ENCODE measurements at places on chromosomes 7 and 10. TPM values are rescaled to one million over a fixed set of nuclear protein-coding genes. Genes with fewer than 3 reads are reported as not detected.

- DNase-seq, result no peak
Measured at GRCh38 chr10:69413221-69413865, 3.4 kb downstream of the TACR2 start.

DNA sequence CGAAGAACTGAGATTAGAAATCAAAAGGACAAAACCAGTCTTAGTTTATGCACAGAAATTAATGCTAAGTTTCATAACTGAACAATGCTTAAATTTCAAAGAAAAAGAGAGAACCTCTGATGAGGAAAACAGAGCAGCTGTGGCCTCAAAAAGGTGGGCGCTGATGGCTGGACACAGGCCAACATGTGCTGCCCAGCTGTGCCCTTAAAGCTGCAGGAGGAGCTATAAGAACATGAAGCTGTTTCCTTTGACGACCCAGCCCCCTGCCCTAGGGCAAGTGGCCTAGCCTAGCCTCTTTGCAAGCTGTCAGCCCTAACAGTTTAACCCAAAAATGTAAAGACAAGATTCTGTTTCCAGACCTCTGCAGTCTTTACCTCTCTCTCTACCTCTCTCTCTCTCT, 107.7 kb downstream of the GRID1 start:
- DNase-seq, result no peak

- DNase-seq, result no peak
Measured at GRCh38 chr10:124494046-124494807, 32.6 kb downstream of the LHPP start.

GRCh38 chr7:104973909-104974415, 40.0 kb upstream of the KMT2E start:
- no peak for DNase-seq

- no peak for DNase-seq
Measured at GRCh38 chr10:132815168-132815857, 29.4 kb upstream of the NKX6-2 start.

DNA sequence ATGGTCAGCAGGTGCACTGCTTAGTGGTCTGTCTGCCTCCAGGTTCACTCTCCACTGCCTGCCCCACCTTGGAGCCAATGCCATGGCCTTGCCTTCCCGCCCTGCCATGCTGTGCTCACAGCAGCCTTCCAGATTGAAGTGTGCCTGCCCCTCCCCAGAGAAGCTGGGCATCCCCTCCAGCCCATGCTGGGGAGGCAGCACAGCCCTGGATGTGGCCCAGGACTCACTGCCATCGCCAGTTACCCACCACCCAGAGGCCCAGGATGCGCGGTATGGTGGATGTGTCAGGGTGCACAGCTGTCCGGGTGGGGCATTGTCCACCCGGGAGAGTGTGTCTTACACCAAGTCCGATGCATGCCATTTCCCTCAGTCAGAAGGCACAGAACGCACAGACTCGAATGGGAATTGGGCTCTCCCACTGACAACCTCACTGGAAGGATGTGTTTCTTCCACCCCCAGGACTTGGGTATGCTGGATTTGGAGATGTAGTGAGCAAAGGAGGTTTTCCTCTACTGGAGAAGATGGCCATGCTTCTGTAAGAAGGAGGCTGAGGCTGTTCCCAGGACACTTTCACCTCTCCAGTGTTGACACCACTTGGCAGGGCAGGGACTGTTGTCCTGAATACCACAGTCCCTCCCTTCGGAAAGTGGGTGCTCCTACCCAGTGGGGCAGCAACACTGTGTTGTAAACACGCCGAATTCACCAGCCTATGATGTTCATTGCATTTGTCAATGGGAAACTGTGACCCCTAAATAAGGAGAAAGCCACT, 122.0 kb downstream of the ADARB2 start:
- DNase-seq, result no peak

- DNase-seq, result no peak
Measured at GRCh38 chr7:272631-273030, 17.3 kb upstream of the FOXL3 start.

The COL1A2 gene
- 4,815 TPM for polyA plus RNA-seq

The DLX6 gene
- not detected for polyA plus RNA-seq

The INHBA gene
- 28.1 TPM for polyA plus RNA-seq

The BHLHA15 gene
- not detected for polyA plus RNA-seq

The PRKAR2B gene
- polyA plus RNA-seq, result 13.0 TPM

The FASTK gene
- 44.1 TPM for polyA plus RNA-seq

The SLC37A3 gene
- 52.2 TPM for polyA plus RNA-seq

Data from AG04450 (cell line).